Right lung (tissue), 10 donors: ENCODE measurements at places on chromosomes 5 and 9. TPM values are rescaled to one million over a fixed set of nuclear protein-coding genes. Genes with fewer than 3 reads are reported as not detected.

GRCh38 chr9:132439153-132439552 lies 29.1 kb downstream of the CFAP77 start:
- no peak for DNase-seq

GRCh38 chr9:115712981-115713380 lies 440.6 kb upstream of the PAPPA start:
- DNase-seq, result no peak

- peak; percentile 30 for DNase-seq
Observed at GRCh38 chr5:133456933-133457402, 155.4 kb downstream of the FSTL4 start.

DNA sequence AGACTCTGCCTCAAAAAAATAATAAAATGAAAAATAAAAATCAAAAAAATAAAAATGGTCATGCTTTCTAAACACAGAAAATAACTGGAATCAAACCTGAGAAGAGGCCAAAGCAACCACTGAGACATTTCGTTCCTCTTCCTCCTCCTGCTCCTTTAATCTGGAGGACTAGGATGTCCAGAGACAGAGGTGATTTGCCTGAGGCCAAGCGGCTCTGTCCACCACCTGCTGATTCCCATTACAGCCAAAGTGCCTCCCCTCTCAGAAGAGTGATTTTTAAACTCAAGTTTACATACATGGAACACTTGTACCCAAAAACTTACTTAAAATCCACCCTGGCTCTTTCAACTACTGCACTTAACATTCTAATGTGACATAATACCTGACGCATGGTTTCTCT lies 65.6 kb downstream of the TLE1 start:
- no peak for DNase-seq

GRCh38 chr9:96331236-96331947 lies 29.4 kb upstream of the HSD17B3 start:
- DNase-seq, result no peak

GRCh38 chr5:71949772-71950171 lies 157.5 kb upstream of the MAP1B start:
- no peak for DNase-seq

GRCh38 chr9:76545191-76545590 lies 86.2 kb downstream of the GCNT1 start:
- no peak for DNase-seq

- DNase-seq, result no peak
Observed at GRCh38 chr9:108991479-108991878, 21.8 kb downstream of the CTNNAL1 start.

Gene PDE8B
- 4.6 TPM for polyA plus RNA-seq

Gene ANKRD33B
- polyA plus RNA-seq, result 0.78 TPM

Gene KIF12
- 34.3 TPM for polyA plus RNA-seq

DNA sequence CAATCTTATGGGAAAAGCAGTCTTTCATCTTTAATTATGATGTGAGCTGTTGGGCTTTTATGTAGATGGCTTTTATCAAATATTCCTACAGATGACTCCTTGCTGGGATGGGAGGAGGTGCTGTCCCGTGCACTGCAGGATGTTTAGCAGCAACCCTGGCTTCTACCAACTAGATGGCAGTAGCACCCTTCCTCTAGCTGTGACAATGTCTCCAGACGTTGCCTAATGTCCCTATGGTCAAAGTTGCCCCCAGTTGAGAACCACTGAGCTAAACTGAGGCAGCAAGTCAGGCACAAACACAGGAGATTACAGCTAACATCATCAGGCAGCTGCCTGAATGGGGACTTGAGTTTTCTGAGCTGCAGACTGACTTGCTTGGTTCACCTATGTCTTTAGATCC lies 401.9 kb upstream of the PDE4D start:
- DNase-seq, result no peak

DNA sequence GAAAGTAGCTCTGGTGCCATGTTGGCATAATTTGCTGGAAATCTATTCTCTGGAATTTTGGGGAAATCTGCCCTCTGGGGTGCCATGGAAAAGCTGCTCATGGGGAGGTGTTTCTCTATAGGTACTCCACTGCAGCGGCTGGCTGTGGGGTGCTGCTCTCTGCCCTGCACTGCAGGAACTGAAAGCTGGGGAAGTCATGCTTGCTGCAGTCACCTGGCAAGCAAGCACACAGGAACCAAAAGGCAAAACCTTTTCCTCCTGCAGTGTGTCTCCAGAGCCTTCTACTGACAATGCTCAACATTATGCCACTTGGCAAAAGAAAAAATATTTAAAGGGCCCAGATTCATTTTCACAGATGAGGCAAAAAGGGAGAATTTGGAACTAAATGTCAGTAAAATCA lies 25.8 kb upstream of the CARNMT1 start:
- DNase-seq, result no peak

DNA sequence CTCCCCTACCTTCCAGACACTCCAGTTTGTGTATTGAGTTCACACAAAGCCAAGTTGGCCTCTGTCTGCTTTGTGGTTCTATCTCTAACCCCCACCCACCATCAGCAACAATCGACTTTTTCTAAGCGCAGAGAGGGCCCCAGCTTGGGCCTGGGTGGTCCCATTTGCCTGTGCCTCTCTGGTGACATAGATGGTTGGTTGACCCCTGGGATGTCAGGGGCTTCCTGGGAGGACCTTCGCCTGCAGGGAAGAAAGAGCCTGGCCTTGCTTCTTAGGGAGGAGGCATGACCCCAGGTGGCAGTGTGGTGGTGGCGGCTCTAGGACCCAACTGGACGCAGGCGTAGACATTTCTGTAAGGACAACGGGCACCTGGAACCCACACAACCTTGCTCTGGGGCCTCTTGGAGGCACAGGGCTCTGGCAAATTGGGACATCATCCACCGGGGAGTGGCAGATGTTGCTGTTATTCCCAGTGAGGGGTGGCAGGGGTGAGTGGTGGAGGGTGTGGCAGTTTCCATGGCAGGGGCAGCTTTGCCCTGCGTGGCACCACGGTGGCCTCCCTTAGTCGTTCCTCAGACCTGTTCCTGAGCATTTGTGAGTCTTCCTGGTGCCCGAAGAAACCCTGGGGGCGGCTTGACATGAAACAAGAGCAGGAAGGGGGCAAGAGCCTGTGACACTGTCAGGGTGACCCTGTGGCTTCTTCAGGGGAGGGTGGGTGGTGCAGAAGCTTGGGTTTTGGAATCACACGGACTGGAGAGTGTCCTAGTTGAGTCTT lies 171.0 kb upstream of the IER5L start:
- DNase-seq, result no peak

DNA sequence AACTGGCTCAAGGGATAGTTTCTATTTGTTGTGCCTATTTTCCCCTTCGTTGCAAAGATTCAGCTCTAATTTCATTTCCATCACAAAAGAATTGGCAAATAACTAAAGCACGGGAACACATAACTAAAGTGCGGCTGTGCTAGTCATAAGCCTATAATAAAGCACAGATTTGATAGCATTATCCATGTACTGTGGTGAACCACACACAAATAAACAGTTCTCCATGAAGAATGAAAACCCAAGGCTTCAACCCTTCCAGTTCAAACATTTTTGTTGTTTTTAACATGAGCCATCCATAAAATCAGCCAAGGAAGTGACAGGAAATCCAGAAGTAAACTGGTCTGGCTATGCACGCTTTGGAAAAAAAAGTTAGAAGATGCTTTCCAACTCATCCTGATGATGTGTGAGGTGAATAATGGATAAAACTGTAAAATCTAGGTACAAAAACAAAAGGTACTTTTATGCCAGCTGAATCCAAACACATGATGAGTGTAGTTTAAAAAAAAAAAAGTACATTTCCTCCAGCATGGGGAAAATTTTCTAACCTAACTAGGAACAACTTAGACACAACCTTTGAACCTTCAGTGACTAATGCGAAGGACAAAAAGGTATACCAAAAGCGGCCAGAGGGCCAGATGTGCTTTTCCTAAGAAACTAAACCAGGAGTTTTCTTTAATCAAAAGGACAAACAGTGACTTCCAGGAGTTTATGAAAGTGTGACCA lies 10.2 kb downstream of the ZNF608 start:
- DNase-seq, result no peak

- no peak for DNase-seq
Observed at GRCh38 chr5:33934176-33934575, 2.0 kb upstream of the RXFP3 start.

Gene SIT1
- 0.60 TPM for polyA plus RNA-seq
